DMS79 treated with DMSO at 0.1 percent for 48 hours (cell line): ENCODE measurements at places on chromosomes 3 and 15.

- no peak for DNase-seq
These were observed 40.3 kb upstream of the ICE2 start for GRCh38 chr15:60519218-60519617.

DNA sequence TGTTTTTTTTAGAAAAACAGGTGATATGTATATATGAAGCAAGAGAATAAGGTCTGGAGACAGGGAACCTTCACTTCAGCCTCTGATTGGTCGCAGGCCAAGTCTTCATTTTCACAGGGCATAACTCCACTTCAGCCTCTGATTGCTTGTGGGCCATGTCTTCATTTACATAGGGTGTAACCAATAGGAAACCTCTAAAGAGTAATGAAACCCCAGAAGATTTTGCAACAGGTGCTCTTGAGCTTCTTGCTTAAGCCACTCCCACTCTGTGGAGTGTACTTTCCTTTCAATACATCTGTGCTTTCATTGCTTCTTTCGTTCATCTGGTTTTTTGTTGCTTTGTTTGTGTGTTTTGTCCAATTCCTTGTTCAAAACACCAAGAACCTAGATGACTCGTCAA, 22.6 kb upstream of the SCG3 start:
- no peak for DNase-seq

GRCh38 chr3:105960381-105960780, 91.6 kb upstream of the CBLB start:
- no peak for DNase-seq

- no peak for DNase-seq
These were observed 38.6 kb downstream of the MGA start for GRCh38 chr15:41698779-41699178.

DNA sequence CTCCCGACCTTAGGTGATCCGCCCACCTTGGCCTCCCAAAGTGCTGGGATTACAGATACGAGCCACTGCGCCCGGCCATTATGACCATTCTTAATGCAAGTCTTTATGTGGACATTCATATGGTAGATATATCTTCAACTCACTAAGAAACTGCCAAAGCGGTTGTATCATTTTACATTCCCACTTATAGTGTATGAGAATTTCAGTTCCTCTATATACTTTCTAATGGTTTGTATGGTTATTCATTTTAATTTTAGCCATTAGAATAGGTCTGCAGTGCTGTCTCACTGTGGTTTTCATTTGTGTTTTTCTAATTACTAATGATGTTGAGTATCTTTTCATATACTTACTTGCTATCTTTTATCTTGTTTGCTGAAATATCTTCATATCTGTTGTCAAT, 32.5 kb downstream of the TCF12 start:
- DNase-seq = no peak

DNA sequence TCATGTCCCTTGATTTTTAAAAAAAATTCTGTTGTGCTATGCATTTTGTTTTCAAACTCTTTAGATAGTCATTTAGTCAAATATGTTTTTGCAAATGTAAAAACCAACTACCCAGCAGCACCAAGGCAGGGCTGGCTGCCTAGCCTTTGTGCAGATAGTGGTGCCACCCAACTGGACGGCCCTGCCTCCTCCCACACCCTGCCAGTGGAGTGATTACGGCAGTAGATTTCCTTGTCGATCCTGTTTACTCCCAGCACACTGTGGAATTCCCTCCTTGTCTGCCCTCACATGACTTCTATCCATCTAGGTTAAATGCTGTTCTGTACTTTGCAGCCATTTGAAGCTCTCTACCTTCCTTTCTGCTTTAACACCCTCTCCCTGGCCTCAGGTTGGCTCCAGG, 79.4 kb upstream of the PLXNA1 start:
- DNase-seq = no peak

GRCh38 chr3:56075089-56075488, 393.2 kb downstream of the ERC2 start:
- DNase-seq = no peak

GRCh38 chr3:155889212-155889611, 18.8 kb downstream of the GMPS start:
- no peak for DNase-seq

GRCh38 chr15:77243716-77244401, 172.9 kb upstream of the TSPAN3 start:
- no peak for DNase-seq

GRCh38 chr15:92393071-92393979, at the start of gene ST8SIA2:
ST8SIA2 (plus strand) TSS chr15:92393881; CDS start chr15:92394065, 184 bp downstream.
- peak; percentile 16 for DNase-seq

DNA sequence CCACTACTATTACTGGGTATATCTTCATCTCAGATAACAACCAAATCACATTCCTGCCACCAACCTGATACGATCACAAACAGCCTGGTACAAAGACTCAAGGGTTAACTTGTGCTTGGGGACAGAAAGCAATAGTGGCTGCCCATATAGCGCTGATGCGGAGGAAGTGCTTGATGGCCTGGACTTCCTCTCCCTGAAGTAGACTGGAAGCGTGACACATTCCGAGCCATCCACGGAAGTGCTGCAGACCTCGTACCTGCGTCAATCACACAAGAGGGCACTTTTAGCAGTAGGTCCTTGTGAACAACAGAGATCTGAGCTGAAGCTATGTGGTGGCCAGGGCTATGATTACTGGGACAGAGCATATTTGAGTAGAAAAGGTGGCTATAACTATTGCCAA, 17.3 kb upstream of the C3orf62 start:
- DNase-seq = no peak

DNA sequence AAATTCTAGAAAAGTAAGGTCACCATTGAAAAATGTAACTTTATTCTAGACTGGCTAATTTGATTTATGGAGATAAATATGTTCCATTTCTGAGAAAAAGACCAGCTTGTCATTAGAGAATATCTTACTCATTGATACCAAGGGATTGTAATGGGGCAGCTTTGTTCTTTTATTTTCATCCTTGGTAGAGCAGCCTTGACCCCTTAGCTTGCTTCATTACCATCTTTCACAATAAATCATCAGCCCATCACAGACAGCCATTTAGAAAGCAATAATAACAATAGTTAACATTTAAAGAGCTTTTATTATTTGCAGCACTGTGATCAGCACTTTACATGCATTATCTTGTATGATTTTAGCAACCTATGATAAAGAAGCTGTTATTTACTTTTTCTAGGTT, 253.6 kb downstream of the C3orf38 start:
- DNase-seq = no peak

GRCh38 chr3:99332276-99332675, 306.1 kb upstream of the COL8A1 start:
- no peak for DNase-seq

GRCh38 chr3:170982733-170983132, 43.8 kb downstream of the SLC2A2 start:
- no peak for DNase-seq
